ENCODE measurements at places on chromosomes 12 and 14.

DNA sequence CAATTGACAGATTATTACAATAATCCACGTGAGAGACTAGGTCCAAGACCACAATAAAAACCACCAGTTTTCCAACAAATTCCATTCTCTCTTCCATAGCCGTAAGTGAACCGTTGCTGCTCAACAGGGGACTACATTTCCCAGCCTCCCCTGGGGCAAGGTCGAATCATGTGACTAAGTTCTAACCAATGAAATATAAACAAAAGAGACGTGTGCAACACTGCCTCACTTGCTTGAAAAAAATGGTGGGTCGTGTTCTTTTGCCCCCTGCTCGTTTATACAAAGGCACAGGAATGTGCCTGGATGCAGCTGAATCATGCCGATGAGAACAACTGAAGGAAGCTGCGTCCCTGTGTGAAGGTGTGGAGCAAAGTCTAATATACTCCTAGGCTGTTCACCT lies 51.1 kb downstream of the HSPB8 start:
- DNase-seq = no peak

- DNase-seq = no peak
These were observed 43.8 kb upstream of the ZDHHC17 start for GRCh38 chr12:76720068-76720467.

DNA sequence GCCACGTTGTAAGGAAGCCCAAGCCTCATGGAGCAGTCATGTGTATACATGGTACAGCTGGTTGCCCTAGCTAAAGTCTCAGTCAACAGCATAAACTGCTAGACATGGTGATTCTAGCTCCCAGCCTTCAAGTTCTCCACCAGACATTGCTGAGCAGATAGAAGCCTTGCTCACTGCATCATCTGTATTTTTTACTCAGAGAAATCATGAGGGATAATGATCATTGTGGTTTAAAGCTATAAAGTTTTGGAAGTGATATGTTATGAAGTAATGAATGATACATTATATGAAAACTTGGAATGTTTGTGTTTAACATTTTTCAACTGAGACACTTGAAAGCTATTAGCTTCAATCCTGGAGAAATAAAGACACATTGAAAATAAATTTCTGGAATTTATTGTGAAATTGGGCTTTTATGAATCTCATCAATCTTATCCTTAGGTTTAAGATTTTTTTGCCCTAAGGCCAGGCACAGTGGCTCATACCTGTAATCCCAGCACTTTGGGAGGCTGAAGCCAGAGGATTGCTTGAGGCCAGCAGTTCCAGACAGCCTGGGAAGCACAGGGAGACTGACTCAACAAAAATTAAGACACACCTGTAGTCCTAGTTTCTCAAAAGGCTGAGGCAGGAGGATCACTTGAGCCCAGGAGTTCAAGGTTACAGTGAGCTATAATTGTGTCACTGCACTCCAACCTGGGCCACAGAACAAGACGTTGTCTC lies 5.6 kb upstream of the NFATC4 start:
- no peak for DNase-seq

GRCh38 chr14:87601036-87601435 lies 391.9 kb downstream of the GALC start:
- DNase-seq = no peak

DNA sequence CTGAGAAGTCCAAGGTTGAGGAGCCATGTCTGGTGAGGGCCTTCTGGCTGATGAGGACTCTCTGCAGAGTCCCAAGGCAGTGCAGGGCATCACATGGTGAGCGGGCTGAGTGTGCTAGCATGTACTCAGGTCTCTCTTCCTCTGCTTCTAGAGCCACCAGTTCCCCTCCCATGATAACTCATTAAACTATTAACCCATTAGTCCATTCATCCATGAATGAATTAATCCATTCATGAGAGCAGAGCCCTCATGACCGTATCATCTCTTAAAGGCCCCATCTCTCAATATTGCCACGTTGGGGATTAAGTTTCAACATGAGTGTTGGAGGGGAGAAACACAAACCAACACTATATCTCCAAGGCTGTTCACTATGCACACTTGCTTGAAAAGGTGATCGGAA lies 83.7 kb downstream of the TMEM30B start:
- no peak for DNase-seq

DNA sequence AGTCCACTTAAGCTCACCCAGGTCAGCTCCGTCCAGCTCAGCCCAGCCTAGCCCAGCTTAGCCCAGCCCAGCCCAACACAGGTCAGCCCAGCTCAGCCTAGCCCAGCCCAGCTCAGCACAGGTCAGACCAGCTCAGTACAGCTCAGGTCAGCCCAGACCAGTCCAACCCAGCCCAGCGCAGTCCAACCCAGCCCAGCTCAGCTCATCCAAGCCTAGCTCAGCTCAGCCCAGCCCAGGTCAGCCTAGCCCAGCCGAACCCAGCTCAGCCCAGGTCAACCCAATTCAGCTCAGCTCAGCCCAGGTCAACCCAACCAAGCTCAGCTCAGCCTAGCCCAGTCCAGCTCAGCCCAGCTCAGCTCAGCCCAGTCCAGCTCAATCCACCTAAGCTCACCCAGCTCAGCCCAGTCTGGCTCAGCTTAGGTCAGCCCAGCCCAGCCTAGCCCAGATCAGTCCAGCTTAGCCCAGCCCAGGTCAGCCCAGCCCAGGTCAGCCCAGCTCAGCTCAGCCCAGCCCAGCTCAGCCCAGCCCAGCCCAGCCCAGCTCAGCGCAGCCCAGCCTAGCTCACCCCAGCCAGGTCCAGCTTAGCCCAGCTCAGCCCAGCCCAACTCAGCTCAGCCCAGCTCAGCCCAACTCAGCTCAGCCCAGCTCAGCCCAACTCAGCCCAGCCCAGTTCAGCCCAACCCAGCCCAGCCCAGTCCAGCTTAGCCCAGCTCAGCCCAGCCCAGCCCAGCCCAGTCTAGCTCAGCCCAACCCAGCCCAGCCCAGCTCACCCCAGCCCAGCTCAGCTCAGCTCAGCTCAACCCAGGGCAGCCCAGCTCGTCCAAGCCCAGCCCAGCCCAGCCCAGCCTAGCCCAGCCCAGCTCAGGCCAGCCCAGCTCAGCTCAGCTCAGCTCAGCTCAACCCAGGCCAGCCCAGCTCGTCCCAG lies 184.0 kb downstream of the TMEM121 start:
- no peak for DNase-seq

DNA sequence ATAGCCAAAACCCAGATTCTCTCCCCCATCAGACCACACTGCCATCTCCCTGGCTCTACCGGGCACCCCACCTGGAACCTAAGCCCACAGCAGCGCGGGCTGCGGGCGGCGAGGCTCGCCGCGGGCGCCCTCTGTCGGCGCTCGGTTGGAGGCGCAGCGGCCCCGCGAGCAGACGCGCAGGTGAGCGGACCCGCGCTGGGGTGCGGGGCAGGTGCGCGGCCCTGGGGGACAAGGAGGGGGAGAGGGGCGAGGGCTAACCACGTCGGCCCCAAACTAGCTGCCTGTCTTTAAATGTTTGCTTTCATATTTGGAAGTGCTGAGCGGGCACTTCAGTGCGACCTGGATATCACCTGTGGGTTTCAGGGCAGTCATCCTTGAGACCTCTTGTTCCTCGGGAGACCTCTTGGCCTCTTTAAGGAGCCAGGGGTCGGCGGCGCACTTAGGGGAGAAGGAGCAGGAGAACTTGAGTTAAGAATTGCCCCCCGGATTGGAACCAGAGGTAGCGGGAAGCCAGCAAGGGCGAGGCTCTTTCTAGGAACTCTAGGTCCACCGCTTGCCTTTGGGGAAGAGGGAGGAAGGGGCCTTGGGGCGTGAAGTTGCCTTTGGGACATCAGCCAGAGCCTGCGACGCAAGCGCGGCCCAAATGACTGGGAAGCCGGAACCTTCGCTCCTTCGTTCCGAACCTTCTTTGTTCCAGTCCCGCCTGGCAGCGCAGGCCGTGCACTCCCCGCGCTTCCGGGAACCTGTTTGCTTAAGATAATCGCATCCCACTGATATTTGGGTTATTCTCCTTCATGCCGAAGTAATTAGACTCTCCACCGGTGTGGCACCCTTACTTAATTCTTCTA lies 78.7 kb downstream of the NEDD1 start:
- peak; percentile 33 for DNase-seq

DNA sequence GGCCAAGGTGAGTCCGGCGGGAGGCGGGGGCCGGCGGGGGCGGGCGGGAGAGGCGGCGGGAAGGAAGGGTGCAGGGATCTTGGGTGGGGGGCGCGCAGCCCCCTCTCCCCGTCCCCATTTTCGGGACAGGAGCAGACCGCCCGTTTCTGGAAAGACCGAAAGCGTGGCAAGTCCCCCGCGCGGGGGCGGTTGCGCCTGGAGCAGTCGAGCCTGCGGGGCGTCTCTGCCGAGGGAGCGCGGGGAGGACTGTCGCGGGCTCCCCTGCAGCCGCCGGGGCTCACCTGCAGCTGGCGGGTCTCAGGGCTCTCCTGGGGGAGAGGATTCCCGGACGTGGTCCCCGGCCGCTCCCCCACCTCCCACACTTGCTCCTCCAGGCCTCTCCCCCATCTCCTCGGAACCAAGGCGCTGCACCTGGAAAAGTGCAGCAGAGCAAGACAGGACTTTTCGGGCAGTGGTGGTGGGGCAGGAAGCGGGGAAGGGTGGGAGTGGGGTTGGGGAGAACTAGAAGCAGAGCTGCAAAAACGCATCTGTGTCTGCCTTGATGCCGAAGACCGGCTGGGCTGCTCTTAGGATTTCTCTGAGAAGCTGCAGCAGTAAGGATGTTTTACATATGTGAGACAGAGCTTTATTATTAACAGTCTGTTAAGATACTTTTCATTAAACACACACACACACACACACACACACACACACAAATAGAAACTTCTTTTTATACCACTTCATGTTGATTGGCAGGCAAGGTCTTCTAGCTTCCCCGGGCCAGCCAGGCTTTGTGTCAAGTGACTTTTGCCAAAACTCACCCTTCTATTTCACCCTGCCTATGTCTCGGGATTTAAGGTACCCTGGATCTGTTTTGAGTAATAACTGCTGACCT lies 677 bp downstream of the C12orf75 start:
- DNase-seq = peak; percentile 25

- DNase-seq = no peak
These were observed 73.8 kb upstream of the RIN3 start for GRCh38 chr14:92439537-92440344.

DNA sequence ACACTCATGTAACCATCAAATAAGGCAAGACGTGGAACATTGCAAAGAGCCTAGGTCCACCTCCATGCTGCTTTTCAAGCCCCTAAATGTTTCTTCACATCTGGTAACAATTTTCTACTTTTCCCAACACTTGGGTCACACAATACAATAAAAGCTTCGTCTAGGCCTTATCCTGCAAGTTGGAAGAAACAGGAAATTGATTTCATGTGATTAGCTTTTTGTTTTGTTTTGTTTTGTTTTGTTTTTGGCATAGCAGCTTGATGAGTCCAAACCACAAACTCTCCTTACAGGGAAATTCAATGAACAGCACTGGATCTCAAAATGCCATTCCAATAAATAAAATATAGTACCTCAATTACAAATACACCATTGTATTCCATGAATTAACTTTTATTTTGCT lies 19.3 kb downstream of the TAS2R50 start:
- no peak for DNase-seq

DNA sequence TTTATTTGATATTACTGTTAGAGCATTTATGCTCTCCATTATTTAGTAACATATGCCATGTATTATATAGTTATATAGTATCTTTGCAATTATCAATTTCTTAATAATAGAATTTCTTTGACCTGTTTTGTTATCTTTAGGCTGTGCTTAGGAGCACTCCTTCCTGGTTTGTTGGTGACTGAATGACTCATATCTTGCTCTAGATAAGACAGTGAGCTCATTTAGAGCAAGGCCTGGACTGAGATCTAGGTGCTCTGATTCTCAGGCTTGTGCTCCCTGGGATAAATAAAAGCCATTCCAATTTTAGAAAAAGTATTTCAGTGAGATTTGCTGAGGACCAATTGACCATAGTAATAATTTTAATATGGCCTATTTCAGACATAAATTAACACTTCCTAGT lies 951.2 kb downstream of the FLRT2 start:
- no peak for DNase-seq

GRCh38 chr14:102799684-102800562 lies 22.7 kb downstream of the TRAF3 start:
- DNase-seq = no peak

GRCh38 chr14:87432698-87433097 lies 560.3 kb downstream of the GALC start:
- DNase-seq = no peak

DNA sequence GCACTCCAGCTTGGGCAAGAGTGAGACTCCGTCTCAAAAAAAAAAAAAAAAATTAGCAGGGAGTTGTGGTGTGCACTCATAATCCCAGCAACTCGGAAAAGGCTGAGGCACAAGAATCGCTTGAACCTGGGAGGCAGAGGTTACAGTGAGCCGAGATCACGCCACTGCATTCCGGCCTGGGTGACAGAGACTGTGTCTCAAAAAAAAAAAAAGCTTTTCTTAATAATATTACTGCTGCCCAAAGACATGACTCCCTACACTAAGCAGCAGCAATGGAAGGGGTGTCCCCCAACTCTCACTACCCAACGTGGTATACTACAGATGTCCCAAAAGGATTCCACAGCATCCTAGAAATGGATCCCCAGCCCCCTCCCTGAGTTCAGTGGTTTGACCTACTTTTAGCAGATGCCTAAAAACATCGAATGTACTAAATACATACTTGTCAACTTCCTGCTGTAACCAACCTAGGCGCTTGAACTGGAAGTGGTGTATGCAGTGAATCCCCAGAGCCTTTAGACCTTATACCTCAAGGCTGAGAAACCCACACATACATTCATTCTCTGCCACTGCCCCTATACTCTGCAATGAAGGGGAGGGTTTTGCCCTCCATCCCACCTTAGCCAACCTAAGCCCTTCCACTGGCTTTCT lies 8.5 kb upstream of the FKBP11 start:
- no peak for DNase-seq

DNA sequence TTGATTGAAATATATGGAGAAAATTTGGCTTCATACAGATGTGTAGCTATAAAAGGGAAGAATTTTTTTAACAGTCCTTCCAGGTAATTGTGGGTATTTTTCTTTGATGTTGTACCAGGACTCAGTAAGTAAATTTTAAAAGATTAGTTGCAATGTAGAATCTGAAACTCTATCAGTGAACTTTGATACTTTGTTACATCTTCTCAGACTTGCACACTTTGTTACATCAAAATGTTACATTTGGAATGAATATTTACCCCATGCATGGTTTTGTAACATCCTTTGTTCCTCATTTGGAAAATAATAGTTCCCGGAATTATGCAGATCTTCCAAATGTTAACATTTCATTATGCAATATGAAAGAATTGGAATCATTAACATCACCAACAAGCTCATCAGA lies 13.8 kb downstream of the MTHFD1 start:
- DNase-seq = no peak

- no peak for DNase-seq
These were observed 7.8 kb upstream of the ADGRD1 start for GRCh38 chr12:130945786-130946492.

- DNase-seq = no peak
These were observed 29.2 kb upstream of the PLEKHG6 start for GRCh38 chr12:6281081-6281809.

DNA sequence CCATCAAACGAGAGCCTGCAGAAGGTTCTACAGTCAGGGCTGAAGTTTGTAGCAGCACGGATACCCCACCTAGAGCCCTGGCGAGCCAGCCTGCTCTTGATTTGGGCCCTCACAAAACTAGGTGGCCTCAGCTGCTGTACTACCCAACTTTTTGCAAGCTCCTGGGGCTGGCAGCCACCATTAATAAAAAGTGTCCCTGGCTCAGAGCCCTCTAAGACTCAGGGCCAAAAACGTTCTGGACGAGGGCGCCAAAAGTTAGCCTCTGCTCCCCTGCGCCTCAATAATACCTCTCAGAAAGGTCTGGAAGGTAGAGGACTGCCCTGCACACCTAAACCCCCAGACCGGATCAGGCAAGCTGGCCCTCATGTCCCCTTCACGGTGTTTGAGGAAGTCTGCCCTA lies 8.9 kb upstream of the PFDN5 start:
- no peak for DNase-seq

Measured in central memory CD8-positive, alpha-beta T cell (primary cell).